ENCODE measurements at places on chromosomes 6 and 20.

DNA sequence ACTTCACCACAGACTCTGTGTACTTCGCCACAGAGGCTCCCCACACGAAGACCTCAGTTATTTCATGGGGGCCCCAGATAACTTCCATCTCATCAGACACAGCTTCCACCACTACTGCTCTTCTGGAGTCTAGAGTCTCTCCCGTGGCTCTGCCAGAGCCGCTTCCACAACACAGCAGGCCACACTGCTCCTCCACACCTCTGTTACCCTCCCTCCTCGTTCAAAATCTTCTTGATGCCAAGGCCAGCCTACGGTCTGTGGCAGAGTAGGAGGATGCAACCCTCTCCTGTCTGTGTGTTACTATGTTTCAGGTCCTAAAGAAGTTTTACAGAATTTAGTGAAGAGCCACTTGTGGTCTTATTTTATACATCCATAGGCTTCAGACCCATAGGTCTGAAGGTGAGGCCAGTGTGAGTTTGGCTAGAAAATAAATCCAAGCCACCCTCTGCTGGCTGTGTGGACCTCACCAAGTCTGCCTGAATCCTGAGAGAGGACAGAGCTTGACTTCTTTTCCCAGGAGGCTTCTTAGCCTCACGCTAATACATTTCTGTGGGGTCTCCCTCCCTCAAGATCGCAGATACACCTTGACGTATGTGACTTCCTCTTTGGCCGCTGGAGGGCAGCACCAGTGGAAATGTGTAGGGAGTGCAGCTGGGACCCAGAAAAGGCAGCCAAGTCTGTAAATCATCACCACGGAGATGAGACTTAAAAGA, 197.7 kb downstream of the FAXC start:
- no peak for DNase-seq

DNA sequence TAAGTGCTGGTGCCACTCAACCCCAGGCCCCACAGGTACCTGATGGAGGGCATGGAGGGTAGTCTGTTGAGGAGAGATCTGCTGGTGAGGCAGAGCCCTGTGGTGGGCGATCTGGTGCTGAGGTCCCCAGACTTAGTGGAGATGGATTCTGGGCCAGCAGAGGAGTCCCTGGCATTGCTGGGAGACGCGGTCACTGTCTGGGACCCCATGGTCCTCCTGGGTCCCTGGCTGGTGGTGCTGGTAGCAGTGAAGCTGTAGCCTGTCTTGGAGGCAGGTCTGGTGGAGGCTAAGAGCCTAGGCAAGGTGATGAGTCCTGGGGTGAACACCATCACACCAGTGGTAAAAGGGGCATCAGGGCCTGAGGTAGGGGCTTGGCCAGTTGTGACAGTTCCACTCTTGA, 6.6 kb downstream of the TREML2 start:
- DNase-seq: no peak

DNA sequence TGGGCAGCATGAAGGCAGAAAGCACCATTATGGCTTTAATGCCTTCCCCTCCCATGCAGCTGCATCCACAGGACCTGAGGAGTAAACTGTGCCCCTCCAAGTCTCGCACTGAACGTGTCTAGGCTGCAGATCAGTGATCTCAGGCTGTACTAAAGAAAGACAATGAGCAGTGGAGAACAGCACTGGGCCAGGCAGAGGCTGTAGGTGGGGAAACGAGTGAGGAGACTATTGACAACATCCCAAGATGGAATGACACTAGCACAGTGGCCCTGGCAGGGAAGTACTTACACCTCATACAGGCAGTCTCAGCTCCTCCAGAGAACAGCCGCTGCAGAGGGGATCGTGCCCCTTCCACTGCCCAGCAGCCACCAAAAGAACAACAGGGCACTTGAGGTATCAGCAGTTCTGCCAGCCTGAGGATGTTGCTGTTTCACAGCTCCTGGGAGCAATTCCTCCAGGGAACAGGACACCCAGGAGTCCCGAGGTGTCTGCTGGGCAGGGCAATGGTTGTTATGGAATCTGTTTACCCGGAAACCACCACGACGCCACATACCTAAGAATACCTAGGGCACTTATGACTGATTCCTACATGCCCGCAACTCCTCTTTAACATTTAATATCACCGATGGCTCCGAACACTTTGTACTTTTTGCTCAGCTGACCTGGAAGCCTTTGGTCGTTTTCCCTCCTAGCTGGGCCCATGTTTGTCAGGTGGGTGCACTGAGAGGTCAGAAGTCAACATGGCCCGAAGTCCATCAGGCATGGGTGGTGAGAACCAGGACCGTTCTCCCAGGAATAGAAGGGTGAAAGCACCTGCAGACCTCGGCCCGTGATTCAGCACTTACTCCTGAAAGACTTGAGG, 79.1 kb downstream of the SLC22A23 start:
- DNase-seq: no peak

- no peak for DNase-seq
These were observed 90.9 kb upstream of the GCM1 start for GRCh38 chr6:53239526-53239925.

DNA sequence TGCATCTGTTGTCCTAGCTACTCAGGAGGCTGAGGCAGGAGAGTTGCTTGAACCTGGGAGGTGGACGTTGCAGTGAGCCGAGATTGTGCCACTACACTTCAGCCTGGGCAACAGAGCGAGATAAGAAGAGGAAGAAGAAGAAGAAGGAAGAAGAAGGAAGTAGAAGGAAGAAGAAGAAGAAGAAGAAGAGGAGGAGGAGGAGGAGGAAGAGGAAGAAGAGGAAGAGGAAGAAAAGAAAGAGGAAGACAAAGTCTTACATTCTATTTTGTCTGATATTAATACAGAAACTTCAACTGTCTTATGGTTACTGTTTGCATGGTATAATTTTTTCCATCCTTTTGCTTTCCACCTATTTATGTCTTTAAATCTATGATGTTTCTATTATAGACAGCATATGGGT, 7.2 kb upstream of the NELFCD start:
- no peak for DNase-seq

DNA sequence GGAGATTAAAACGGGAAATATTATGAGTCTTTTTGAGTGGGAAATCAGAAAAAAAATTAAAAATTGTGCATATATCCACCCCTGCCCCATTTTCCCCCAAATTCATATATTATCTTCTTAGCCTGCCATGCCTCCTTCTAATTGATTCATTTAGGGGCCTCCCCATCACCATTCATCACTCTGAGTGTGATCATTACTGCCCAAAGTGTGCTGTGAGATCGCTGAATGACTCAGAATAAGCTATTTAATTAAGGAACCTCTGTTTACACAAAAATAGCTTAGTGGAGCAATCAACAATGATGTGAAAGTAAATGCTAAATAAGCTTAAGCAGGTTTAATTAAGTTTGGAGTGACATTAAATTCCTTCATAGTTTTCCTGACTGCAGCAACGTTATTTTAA, 645.5 kb downstream of the GRIK2 start:
- DNase-seq: no peak

DNA sequence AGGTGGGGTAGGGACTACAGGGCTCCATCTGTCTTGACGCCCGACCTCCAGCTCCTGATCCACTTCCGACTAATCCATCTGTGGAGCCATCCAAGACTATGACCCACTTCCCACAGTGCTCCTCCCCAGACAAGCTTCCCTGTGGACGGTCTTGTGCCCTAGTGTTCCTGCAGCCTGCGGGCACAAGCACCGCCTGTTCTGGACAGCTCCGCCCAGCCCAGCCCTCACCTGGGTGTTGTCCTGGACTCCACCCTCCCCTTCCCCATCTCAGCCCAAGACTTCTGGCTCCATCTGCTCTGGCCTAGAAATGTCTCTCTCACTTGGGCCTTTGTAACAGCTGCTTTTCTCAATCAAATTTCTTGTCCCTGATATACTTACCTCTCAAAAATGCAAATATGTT, 102.0 kb downstream of the MAFB start:
- DNase-seq: no peak

DNA sequence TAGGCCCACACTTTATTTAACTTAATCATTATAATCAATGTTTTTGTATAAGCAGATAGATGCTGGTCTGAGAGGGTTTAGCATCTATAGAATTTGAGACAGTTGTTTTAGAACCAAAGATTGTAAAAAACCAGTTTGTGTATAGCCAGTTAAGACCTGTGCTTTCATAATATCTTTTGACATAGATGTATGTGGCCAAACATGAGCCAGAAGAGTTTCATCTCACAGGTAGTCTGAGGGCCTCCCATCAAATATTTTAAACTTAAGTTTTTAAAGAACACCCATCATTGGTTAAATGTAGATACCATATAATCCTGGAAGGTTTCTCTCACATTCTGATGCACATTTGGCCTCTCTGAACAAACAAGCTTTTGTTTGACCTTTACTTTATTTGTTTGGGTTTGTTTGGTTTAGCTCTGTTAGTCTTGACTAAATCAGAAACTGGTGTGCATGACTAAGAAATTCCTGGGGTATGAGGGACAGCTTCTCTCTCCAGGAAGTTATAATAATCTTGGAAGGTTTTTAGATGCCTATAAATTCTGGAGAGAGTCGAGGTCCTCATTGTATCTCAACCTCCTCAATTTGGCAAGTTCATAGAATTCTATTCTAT, 58.0 kb upstream of the TMEM200A start:
- DNase-seq: no peak

- DNase-seq: no peak
These were observed 50.8 kb upstream of the AIG1 start for GRCh38 chr6:143009851-143010250.

- no peak for DNase-seq
These were observed 144.4 kb downstream of the PHACTR3 start for GRCh38 chr20:59748619-59749191.

GRCh38 chr6:28653876-28654275, 128.2 kb downstream of the GPX5 start:
- no peak for DNase-seq

DNA sequence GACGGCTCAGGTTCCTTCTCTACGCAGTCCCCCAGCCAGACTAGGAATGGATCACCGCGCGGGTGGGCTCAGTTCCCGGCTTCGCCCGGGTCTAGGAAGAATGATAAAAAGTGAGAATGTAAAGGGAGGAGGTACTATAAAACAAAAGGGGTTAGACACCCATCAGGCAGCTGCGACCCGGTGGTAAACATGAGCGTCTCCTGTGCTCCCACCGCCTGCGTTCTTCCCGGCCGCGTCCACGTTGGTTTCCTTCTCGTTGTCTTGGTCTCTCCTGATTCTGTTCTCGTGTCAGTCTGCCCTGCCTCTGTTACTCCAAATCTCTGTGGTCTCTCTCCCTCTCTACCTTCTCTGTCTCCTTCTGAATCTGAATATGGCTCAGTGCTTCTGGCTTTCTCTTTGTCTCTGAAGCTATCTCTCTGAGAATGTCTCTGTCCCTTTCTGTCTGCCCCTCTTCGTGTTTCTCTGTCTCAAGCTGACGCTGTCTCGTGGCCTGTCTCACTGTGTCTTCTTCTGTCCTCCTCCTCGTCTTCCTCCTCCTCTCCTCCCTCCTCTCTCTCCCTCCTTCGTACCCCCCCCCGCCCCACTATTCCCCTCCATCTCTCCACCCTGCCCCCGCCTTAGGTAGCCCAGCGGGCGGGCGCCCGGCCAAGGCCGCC, 41.6 kb upstream of the FOXP4 start:
- no peak for DNase-seq

DNA sequence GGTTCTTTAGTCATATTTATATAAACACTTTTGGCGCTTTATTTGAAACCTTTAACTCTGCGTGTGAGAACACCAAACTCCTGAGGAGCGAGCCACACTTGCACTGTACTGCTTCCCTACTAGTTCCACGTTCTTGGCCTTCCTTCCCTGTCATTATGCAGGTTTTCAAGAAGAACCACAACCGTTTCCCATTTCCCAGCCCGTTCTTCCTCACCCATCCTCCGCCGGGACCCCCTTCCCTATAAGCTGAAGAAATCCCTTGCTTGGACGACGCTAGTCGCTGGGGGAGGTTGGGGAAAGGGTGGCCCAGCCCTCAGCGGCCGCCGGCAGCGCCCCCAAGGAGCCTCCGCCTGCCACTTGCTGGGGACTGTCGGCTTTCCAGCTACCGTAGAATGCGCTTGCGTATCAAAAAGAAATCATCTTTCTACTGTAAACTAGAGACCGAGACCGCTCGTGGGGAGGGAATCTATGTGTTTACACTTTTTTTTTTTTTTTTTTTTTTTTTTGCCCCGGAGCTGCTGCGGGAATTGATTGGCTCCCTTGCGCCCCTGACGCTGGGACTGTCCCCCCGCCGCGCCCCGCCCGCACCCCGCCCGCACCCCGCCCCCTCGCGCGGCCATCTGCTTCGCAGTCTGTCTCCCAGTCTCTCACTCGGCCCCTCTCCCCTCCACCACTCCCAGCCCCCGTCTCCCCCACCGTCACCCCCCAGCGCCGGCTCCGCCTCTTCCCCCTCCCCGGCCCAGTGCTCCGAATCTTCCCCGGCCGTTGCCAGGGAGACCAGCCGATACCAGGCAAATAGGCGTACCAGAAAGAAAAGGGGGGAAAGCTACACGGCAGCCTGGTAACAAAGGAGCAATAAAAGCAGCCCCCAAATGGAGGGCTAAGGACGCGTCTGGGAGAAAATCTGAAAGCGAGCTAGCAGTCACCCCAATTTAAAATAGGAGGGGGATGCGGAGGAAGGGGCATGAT, 2.3 kb upstream of the MARCKS start:
- no peak for DNase-seq

DNA sequence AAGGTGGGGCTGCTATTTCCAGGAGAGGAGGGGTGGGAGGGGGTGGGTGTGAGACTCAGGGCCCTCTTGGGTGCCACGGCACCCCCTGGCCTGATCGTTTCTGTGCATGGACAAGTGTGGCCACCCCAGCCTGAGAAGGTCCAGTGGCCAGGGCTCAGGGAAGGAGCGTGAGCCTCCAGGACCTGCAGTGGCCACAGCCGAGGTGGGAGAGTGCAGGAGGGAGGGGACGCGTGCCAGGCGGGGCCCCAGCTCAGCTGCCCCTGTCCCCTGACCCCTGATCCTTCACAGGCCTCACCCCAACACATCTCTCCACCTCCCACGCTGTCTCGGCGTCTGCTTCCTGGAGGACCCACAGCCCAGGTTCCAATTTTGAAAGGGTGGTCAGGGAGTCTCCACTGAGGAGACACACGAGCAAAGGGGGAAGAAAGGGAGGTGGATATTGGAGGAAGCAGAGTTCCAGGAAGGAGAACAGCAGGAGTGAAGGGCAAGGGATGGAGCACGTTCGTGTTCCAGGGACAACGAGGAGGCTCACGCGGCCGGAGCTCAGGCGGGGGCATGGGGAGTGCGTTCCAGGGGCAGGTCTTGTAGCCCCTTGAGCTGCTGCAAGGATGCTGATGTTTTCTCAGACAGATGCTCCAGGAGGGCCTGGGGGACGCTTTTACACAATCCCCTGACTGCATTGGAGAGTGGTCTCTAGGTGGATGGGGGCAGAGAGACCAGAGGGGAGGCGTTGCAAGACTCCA, 4.2 kb upstream of the HRH3 start:
- DNase-seq: no peak

DNA sequence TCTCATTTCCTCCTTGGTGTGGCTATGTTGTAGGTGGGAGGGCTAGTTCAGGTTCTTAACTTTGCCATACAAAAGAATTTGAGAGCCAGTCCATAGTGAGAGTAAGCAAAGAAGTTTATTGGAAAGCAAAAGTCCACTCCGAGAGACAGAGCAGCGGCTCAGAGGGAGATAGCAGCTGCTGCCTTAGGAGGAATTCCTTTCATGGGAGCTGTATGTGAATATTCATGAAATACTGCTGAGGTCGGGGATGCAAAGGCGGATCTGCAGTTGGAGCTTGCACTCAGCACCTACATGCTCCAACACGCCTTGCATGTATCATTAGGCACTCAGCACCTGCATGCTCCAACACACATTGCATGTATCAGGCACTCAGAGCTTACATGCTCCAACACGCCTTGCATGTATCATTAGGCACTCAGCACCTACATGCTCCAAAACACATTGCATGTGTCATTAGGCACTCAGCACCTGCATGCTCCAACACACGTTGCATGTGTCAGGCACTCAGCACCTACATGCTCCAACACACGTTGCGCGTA, 54.9 kb downstream of the CDH4 start:
- no peak for DNase-seq
